ENCODE measurements at places on chromosomes 4 and X.

- no peak for DNase-seq
Measured at GRCh38 chrX:92247076-92247475, 467.9 kb downstream of the PCDH11X start.

DNA sequence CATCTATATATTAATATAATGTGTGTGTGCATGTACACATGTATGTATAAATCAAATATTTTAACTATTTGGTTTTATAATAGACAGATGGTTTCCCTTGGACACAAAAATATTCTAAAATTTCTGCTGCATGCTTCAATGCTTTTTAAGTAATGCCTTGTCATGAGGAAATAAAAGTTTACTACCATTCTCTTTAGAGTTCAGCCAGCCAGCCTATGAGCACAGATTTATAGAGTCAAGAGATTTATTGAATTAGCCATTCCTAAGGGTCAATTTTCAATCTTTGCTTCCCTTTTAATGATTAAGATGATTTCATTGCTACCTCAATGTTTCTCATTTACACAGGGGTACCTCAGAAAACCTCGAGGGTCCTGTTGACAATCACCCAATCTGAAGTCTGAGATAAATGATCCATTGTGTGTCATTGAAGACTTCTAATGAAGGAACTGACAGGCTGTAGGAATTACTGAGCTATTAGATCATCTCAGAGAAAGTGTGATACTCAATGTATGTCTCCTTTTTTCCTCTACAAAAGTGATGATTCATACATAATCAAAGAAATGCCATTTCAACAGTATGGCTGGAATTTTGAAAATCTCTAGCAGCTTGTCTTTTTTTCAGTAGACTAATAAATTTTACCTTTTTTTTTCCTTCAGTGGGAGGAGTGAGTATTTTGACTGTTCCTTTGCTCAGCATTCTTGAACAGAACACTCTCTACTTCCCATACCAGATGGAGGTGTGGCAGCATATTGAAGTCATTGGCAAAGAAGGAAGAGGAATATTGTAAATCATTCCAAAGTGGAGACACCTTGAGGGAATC, 222.6 kb upstream of the PCDH18 start:
- no peak for DNase-seq

GRCh38 chr4:93103042-93103441, 725.5 kb upstream of the ATOH1 start:
- DNase-seq, result no peak

- no peak for DNase-seq
Measured at GRCh38 chrX:10130354-10130753, 26.4 kb upstream of the CLCN4 start.

- DNase-seq, result peak; percentile 18
Measured at GRCh38 chr4:18020145-18020670, 1.3 kb downstream of the LCORL start.

DNA sequence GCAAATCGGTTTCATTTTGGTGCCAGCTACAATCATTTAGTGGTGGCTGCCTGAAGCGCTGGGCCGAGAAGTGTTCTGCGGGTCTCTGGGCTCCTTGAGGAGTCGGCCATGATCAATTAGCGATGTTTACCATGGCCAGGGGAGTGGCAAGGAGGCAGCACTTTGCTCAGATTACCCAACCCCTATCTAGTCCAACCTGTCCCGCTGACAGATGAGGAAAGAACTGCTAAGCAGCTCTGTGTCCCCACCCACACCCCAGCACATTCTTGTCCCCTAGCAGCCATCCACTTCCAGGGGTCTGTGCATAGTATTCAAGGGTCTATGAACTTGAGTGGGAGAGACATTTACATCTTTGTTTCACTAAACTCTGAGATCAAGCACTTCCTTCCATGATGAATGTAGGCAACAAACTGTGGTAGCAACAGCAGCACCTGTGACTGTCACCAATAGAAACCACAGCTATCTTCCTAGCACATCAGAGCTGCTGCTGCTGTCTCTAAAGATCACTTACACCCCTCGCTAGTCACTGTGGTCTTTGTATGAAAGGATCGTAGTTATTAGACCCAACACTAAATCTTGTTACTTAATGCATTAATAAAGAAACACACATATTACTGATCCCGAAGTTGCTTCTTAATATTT, 331.6 kb downstream of the BCOR start:
- no peak for DNase-seq

DNA sequence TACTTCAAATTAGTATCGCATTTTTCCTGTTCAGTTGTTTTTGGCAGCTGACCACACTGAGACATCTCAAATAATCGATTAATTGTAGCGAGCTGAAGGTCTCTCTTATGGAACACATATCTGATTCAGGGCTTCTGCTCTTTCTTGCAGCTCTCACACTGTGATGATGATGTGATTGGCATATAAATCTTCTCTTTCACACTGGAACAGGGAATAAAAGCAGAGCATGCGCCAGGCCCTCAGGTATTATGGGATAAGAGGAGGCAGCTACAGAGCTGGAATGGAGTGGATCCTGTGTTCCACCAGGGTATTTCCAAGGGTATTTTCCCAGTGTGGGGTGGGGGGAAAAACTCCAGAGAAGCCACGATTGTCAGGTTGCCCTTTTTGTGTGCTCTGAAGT, 265.4 kb upstream of the CASK start:
- DNase-seq, result no peak

- DNase-seq, result no peak
Measured at GRCh38 chr4:146787731-146788130, 149.0 kb downstream of the POU4F2 start.

DNA sequence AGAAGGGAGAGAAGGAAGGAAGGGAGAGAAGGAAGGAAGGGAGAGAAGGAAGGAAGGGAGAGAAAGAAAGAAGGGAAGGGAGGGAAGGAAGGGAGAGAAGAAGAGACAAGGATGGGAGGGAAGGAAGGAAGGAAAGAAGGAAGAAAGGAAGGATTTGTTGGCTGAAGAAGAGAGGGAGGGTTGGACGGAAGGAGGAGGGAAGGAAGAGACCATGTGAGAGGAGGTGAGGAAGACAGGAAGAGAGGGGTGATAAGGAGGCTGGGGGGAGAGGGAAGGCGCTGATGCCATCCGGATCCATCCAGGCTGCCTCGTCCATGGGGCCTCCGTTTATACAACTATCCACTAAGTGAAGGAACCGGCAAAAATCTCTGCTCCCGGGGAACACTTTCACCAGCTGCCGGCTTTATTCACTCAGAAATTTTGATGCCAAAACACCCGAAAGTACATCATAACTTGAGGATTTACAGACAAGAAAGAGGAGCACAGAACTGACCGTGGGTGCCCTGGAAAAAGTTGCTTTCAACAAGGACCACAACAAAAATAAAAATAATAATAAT, 14.9 kb downstream of the DHRSX start:
- DNase-seq, result no peak

DNA sequence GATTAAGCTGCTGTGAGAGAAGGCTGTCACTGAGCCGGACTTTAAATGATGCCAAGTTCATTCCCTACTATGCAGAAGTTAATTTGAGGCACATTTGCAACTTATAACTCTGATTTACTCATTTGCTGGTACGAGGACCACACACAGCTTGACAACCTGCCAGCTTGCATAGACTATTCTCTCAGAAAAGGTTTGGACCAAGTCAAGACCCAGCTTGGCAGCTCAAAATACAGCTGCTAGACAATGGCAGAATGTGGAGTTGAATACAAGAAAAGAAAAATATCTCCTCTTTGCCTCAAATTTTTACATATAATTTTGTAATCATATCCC, 338.9 kb downstream of the DHX15 start:
- peak; percentile 22 for DNase-seq

GRCh38 chr4:95638920-95639501, 90.2 kb upstream of the UNC5C start:
- DNase-seq, result peak; percentile 16

DNA sequence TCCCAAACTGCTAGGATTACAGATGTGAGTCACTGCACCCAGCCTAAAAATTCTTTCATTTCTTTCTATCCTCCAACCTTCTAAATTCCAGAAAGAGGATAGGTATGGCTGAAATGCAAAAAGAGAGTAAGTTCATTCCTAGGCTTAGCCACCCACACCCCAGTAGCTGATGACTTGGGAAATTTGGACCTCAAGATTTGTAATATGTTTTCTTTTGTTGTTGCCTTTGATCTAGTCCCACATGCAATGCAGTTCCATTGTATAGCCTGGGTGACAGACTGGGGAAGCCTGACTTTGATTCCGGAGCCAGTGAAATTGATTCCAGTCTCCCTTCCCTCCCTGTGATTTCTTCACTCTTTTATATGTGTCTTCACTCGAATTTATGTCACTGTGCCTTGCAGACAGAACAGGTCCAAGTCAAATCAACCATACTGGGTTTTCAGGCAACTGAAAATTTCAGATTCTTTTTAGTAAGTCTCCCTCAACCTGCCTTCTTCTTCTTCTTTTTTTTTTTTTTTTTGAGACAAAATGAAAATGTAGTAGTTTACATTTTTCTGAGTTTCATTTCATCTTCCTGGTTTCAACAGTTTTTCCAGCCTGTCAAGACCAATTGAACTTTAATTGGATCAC, 176.2 kb upstream of the RBPJ start:
- no peak for DNase-seq

DNA sequence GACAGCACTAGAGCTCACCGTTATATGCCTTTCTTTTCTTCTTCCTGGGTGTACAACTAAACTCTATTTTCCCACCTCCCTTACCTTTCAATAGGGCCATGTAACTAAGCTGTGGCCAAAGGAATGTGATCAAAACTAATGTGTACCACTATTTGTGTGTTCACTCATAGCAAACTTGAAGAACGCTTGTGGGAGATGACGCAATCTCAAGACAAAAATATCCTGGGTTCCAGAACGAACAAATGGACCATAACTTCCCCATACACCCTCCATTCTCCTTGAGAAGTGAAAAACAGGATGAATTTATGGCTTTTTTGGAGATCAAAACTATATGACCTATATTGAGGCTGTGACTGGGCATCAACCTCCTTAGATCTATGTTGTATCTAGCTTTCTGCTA, 139.7 kb upstream of the GLRA2 start:
- DNase-seq, result no peak

DNA sequence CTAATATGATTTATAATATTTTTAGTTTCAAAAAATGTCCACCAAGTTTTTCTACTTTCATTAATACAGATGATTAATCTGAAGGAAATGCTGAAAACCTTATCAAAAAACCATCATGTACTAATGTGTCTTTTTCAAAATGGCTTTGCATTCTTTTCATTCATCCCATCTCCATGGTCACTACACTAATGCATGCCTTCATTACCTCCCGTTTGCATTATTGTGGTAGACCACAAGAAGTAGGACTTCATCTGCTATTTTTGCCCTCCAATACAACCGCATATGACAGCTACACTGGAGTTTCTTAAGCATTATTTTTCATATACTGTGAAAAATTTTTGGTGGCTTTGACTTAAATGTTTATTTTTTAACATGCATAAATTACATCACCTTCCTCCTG, 37.9 kb upstream of the FSTL5 start:
- DNase-seq, result no peak

DNA sequence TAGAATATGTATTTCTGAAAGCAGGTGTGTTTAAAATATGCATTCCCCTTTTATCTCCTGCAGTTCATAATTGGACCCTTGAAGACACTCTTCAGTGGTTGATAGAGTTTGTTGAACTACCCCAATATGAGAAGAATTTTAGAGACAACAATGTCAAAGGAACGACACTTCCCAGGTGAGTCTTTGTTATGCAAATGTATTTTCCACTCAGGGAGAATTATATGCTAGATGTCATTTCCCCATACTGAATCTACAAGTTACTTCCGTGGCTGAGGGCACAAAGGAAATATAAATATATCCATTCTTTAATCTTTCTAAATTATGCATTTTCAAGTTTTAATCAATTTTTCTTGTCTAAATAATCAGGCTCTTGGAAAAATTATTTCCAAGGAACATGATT, 134.7 kb downstream of the STIM2 start:
- DNase-seq, result no peak

- DNase-seq, result no peak
Measured at GRCh38 chr4:133596459-133596858, 447.4 kb downstream of the PCDH10 start.

DNA sequence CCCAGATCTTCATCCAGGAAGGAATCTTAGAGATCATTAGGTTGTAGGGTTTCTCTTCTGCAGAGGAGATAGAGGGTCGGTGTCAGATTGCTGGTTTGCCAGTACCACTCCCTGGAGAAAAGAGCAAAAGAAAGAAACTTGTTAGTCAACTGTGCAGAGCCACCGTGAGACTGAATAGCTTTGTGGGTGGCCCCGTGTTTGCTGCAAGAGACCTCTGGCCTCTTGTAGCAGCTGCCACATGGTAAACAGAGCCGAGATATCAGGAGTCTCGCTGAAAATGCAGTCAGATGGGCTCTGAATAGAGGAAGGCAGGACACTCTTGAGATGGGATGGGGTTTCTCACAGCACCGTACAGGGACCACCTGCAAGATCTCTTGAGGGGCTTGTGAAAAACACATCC, 149.7 kb downstream of the PTTG2 start:
- DNase-seq, result no peak

- no peak for DNase-seq
Measured at GRCh38 chr4:11354531-11354930, 74.2 kb downstream of the HS3ST1 start.

DNA sequence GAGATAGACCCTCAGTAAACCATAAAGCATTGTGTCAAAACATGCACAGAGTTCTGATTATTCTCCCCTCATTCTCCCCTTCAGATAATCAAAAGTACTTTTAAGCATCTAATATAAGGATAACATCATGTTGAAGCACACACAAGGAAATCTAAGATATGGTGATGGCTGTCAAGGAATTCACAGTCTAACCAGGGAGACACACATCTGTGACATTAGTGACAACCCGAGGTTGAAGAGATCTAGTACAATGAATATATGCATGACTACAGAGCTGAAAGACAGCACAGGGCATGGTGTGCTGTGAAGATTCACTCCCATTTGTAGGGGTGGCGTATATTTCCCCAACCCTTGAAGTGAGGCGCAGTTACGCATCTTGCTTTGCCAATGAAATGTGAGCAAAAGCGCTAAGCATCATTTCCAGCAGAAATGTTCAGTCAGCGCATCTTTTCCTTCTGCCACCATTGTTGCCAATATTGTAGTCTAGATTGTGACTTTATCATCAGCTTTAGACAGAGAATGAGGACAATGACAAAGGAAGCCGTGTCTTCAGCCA, 122.0 kb downstream of the NSUN7 start:
- no peak for DNase-seq

DNA sequence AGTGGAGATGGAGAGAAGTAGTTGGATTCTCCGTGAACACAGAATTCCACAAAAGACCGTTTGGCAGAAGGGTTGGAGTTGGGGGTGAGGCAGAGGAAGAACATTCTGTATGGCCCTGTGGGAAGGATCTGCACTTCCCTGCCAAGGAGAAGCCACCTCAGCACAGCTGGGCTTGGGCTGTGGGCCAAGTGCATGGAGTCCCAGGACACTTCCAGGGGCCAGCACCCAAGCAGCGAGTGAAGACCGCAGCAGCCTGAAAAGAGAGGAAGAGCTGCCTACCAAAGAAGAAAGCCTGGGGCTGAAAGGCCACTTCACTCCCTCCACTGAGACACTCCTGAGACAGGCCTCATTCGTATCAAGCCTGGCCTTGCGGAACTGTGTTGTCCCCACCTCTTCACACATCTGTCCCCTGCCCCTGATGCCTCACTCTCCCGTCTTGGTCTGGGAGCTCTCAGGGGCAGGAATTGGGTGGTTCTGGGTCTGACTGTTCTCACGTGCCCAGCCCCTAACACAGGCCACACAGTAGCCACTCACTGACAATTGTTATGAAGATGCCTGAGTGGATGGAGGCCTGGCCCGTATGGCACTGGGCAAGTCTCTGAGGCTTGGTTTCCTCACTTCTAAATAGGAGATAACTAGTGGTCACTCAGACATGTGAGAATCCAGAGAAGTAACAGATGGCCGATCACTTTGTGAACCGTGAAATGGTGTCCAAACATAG, 3.3 kb upstream of the AWAT2 start:
- no peak for DNase-seq

- peak; percentile 5 for DNase-seq
Measured at GRCh38 chr4:93657527-93657926, 171.0 kb upstream of the ATOH1 start.
